GM12891 (cell line): ENCODE measurements at places on chromosomes 3 and 15.

DNA sequence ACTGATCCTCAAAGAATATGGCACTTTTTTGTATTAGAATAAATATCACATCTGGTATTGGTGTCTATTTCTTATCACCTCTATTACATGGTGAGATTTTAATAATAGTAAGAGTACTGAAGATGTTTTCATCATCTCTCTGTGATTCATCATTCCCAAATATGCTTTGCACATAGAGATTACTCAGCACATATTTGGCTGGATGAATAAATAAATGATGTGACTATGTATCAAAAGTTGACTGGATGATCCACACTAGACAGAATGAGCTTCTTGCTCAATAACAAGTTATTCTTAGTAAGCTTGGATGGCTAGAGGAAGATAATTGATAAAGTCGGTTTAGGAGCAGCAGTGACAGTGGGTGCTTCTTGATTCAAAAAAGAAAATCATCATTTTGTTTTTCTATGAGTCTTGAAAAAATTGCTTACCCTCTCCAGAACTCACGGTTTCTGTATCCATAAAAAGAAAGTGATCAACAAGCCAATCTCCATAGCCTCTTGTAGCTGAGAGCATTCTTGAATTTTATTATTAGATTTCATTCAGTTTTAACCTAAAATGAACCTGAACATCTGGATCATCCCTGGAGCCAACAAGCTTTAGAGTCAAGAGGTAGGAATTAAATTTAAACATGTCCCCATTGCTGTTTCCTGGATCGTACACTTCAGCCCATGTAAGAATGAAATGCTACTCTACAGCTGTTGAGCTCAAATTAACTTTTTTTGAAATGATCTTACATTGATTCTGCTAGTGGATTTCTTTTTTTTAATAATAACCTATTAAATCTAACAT, 104.8 kb upstream of the OSTN start:
- DNase-seq: no peak

DNA sequence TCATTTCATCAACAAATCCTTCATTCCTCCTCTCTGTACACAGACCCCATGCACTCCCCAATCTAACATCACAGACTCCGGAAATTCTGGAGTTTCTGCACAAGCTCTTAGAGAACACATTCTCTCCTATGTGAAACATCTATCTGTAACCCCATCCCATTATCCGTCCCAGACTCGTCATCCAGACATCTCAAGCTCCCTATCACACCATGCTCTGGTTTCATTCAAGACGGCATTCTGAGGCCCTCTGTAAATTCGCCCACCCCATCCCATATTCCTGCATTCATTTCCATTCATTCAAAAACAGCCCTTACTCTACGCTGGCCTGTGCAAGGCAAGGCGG, 575 bp downstream of the LEO1 start:
- no peak for DNase-seq

DNA sequence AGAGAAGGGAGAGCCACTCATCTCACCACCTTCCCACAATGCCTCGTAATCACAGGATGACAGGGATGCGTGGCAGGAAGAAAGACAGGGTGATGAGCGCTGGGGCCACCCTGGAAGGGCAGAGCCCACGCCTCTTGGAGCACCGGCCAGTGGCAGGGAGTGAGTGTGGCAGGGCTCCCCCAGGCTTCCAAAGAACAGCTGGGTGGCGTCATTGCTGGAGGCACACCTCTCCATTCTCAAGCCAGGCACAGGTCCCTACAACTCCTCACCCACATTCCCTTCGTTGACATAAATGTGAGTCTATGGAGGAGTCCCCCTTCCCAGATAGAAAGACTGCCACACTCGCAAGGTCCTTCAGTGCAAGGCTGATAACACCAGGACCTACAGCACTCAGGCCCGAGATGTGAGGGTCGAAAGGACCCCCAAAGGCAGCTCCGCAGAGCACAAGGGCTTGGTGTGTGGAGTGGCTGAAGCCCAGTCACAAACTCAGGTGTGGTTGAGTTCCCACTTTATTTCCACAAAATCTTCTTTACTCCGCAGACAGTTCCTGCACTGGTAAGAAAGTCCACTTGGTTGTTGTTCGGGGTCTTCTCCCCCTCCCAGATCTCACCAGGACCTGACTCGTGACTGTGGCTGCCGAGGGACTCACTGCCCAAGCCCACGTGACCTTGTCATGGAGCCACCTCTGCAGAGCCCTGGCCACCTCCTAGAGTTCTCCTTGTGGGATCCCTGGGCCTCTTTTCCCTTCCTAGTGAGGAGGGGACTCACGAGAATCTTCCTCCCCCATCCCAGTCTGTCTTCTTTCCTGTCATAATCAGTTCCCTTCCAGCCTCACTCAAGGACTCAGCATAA, 22.4 kb upstream of the CORO2B start:
- DNase-seq: no peak

DNA sequence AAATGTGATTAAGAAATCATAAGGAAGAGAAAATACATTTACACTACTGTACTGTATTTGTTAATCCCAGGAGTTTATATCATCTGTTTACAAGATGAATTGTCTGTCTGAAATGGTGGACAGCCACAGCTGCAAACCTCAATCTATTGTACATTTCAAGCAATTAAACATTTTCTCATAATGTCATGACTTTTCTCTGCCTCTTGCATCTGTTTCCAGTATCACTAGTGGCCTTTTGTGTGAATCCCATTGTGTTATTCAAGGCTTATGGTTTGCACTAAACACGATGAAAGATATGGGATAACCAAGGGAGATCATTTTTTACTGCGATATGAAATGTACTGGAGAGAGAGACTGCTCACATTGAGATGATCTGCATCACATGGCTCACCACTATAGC, 200.2 kb upstream of the LRRN1 start:
- no peak for DNase-seq

DNA sequence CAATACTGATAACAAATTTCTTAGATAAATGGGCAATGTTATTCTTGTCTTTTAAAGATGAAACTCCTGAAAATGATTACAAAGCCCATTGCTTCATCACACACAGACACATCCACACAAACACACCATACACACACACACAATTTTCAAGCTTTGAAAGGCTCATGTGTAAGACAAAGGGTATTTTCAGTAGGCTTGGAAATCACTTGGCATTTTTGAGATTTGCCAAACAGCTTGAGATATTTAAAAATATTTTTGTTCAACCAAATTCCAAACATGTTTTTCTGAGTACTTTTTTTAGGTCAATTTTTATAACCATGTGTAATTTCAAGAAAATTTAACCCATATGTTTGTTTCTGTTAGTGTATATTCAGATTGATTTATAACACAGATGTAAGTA, 283.7 kb downstream of the ROBO2 start:
- no peak for DNase-seq

GRCh38 chr3:98326945-98327344, 26.7 kb upstream of the OR5K4 start:
- DNase-seq: no peak

GRCh38 chr3:12180218-12180617, 21.5 kb upstream of the TIMP4 start:
- DNase-seq: no peak

- no peak for DNase-seq
Observed at GRCh38 chr3:157810924-157811718, 295.1 kb downstream of the SHOX2 start.

GRCh38 chr15:56102441-56102840, 109.0 kb upstream of the NEDD4 start:
- DNase-seq: no peak

- DNase-seq: no peak
Observed at GRCh38 chr3:49712631-49713317, 6.7 kb downstream of the AMIGO3 start.

GRCh38 chr3:179772297-179772696, 119.5 kb downstream of the USP13 start:
- no peak for DNase-seq

- DNase-seq: no peak
Observed at GRCh38 chr3:46931631-46932331, 44.8 kb downstream of the CCDC12 start.

- no peak for DNase-seq
Observed at GRCh38 chr3:100277255-100277800, 16.5 kb downstream of the TBC1D23 start.

GRCh38 chr15:92005154-92005553, 151.6 kb downstream of the SLCO3A1 start:
- DNase-seq: no peak
